B cell (primary cell): ENCODE measurements at places on chromosomes 16 and 17.

- DNase-seq: no peak
Measured at GRCh38 chr16:31148281-31148728, 1.6 kb downstream of the PRSS36 start.

- DNase-seq: no peak
Measured at GRCh38 chr16:35732046-35732810, 2272.8 kb downstream of the TP53TG3F start.

DNA sequence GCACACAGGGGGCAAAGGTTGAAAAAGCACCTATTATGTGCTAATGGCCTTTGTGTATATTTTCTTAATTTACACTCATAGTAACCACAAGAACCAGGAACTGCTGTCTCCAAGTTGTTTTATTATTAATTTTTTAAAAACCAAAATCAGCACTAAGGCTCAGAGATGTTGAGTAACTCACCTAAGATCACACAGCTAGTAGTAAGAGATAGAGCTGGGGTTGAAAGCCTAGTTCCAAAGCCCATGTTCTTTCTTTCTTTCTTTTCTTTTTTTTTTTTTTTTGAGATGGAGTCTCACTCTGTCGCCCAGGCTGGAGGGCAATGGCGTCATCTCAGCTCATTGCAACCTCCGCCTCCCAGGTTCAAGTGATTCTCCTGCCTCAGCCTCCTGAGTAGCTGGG, 75.3 kb downstream of the SDK2 start:
- no peak for DNase-seq

DNA sequence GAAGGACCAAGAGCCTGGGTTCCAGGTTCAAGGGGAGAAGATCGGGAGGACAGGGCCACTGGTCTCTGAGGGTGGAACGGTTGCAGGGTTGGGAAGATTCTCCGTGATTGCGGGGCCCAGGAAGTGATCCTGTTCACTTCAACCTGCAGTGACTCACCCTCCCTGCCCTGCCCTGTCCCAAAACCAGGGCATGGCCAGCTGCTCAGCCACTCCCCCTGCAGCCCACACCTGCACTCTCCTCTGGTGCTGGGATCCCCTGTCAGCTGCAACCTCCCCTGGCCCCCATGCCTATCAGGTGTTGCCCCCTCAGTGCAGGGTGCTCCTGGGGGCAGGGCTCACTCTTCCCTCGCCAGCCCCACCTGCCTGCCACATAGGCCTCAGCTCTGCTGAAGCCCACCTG, 1.1 kb downstream of the RUNDC3A start:
- DNase-seq: no peak

- DNase-seq: no peak
Measured at GRCh38 chr16:19463468-19464315, 46.0 kb downstream of the TMC5 start.

- no peak for DNase-seq
Measured at GRCh38 chr16:3068487-3068886, 3.0 kb downstream of the IL32 start.

DNA sequence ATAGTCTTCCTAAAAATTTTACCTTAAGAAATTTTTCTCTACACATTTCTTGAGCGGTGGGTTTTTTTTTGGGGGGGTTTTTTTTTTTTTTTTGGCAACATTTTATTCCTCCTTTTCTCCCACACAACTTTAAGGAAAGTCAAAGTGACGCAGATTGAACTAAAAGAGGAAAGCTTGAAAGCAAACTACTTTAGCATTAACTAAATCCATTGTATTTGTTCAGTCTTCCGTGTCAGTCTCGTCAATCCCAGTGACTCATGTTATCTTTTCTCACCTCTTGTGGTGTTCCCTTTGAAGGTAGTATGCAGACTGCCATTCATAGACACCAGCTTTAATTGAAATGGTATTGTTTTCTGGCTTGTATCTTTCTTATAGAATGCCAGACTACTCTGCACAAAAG, 39.3 kb downstream of the TADA2A start:
- no peak for DNase-seq

DNA sequence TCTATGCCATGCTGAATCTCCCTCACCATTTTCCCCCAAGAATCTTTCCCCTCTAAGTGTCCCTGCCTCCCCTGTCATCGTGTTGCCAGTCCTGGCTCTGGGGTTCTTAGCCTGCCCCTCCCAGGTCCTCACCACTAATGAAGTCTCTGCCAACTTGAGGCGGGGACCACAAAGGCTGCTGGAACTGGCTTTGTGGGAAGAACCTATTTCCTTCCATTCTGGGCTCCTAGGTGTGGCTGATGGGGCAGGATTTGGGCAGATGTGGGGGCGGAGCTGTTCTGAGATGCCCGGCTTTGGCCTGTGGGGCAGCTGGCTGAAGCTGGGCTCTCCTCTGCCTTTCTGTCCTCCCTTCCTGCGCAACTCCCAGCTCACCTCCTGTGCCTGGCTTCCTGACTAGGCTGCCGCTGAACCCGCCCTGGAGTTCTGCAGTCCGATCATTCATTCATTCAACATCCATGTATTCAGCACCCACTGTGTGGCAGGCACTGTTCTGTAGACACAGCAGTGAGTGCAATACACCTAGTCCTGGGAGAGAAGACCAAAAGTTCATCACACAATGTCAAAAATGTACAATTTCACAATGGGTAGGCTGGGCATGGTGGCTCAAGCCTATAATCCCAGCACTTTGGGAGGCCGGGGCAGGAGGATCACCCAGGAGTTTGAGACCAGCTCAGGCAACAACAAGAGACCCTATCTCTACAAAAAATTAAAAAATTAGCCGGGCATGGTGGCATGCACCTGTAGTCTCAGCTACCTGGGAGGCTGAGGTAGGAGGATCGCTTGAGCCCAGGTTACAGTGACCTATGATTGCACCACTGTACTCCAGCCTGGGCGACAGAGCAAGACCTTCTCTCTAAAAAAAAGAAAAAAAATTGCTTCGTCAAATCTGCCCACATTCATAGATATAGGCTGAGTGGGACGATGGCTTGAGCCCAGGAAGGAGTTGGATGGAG, 1.9 kb upstream of the SNN start:
- no peak for DNase-seq

DNA sequence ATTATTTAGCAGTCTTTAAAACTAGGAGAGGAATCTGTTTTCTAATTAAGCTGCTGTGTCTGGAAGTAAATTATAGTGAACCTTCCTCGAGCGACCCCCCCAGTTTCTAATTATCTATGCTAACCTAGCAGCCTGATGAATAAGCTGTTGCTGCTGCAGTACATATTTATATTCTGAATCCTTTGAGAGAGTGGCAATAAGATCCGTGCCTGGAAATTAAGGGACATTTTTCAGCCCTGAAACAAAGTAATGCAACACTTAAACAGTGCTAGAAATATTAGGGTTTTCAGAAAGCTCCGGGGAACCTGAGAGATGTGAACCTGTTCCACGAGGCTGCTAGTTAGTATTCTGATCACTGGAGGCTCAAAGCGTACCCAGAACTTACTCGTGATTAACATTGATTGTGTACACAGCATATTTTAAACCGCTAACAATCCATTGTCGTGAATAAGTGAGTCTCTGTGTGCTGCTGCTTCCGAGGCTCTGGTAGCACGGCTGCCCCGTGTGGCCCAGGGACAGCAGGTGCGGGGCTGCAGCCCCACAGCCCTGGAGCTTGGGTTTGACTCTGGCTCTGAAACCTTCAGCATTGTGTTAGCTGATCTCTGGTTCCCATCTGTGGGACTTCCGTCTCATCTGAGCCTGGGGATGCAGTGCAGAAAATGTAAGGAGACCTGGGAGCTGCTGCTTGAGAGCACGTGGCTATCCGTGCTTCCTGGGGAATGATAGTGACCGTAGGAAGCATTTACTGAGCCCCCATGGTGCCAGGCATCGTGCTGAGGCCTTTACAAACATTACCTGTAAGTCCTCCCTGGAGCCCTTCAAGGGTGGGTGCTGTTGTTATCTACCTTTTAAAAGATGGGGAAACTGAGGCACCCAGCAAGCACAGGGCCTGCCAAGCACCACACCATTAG, 190.9 kb upstream of the CHMP6 start:
- no peak for DNase-seq

DNA sequence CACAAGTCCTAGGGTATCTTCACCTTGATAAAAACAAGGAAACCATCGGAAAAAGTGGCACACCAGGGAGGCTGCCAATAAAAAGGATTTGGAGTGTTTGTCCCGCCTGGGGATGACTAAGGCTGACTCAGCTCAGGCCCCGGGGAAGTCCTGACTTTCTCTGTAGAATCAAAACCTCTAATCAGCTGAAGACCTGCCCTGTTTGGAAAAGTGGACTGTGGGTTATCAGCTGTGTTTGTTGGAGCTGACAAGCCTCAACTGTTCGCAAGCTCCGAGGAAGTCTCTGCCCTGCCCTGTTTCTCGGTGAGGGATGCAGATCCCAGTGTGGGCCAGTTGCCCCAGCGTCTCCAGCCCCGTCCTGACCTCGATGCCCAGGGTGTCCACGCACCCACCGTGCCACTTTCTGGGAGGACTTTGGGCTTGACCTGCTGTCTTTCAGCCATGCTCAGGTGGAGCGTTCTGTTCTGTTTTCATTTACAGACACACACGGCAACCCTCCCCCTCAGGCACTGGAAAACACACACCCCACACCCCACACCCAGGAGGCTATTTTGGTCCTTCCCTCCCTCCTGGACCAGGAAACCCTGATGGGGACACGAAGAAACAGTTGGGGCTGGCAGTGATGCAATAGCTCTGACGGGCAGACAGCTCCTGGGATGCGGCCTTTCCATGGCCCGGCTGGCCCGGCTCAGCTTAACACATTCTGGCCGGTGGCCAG, 27.6 kb upstream of the PITPNA start:
- DNase-seq: no peak

DNA sequence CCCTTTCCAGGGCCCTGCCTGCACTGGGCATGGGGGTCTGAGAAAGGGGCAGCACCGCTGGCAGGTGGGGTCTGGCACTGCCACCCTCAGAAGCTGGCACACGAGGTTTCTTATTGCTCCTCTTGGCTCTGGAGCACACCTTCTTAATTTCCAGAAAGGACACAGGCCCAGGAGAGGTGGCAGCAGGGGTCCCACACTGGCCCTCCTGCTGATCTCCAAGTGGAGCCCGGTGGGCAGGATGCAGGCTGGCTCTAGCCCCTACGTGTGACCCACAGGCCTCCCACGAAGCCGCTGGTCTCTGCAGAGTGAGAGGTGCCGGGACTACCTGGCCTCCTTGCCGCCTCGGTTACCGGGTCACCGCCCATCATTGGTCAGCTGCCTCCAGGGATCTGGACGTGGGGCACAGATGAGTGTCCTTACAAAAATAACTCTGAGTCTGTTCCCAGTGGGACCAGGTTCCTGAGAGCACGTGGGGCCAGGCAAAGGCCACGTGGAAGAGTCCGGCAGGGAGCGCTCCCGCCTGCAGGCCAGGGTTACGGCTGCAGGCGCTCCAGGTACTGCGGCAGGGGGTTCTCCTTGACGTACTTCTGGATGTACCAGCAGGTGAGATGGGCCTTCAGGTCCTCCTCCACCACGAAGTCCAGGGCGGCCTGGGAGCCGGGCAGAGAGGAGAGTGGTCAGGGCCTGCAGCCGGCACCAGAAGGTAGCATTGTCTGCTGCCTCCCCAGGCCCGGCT, 10.3 kb downstream of the NATD1 start:
- no peak for DNase-seq

- no peak for DNase-seq
Measured at GRCh38 chr17:66574123-66574522, 260.8 kb upstream of the CACNG5 start.

- DNase-seq: no peak
Measured at GRCh38 chr16:50302472-50303005, 36.2 kb downstream of the ADCY7 start.

GRCh38 chr16:64983231-64983630, 138.6 kb downstream of the CDH11 start:
- DNase-seq: no peak

DNA sequence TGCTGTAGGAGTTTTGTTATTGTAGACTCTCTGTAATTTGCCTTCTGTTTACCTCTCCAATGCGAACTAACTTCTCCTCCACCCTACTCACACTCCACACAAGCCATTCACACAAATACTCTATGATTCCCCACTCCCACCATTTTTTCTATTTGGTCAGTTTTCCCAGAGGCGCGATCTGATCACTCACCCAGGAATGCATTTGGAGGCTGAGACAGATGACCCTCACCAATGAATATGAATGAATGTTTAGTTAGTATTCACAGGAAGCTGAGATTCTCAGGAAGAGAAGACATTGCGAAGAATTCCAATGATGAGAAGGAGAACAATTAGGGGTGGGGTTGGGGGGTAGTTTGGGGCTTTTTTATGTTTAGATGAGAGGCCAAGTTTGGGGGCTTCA, 10.5 kb upstream of the ANKFN1 start:
- no peak for DNase-seq

DNA sequence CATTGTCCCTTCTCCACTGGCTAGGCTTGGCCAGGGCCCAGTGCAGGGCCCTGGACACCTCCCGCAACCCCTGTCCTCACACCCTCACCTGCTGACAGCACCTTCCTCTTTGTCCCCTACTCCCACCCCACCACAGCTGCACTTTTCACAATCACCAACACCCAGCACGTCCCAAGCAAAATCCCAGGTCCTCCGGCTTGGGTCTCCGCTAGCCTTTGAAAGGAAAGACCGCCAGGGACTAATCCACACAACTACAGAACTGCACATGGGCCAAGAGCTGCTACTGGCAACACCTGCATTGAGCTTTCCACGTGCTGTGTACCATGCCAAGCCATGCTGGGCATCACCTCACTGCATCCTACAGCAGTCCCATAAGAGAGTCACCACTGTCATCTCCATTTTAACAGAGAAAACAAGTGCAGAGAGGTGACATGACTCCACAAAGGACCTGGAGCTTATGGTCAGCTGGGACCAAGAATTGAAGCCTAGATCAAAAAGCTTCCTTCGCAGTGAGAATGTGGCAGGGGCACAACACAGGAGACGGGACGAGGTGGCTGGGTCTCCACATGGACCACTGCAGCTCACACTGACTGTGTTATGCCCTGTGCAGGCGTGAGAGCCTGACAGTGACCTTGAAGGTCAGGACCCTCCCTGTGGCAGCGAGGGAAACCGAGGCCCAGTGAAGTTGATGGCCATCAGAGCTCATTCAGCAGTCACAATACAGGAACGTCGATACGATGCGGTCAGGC, 22.5 kb downstream of the FBXO31 start:
- DNase-seq: no peak

- DNase-seq: peak; percentile 62
Measured at GRCh38 chr17:50931144-50931908, 65.2 kb upstream of the TOB1 start.

- DNase-seq: no peak
Measured at GRCh38 chr17:66734186-66734943, 100.6 kb upstream of the CACNG5 start.

- no peak for DNase-seq
Measured at GRCh38 chr16:1101133-1101532, 5.1 kb upstream of the C1QTNF8 start.
